ENCODE measurements at places on chromosomes 5 and 9.

- DNase-seq, result no peak
These were observed 45.0 kb upstream of the ACO1 start for GRCh38 chr9:32339424-32339823.

GRCh38 chr9:120524038-120524437 lies 55.9 kb downstream of the CDK5RAP2 start:
- no peak for DNase-seq

GRCh38 chr5:79872291-79872690 lies 118.8 kb downstream of the MTX3 start:
- no peak for DNase-seq

DNA sequence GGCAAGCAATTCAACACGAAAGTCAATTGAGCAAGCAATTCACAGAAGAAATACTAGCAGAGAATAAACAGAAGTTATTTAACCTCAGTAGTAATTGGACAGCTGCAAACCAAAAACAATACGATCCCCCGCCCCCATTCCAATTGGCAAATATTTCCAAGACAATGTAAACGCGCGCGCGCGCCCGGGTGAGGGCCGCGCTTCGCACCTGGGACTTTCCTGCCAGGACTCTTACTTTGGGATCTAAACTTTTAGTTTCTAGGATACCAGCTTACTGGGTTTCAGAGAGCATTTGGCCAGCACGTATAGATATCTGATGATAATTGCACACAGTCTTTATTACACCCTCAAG lies 8.6 kb downstream of the RUFY1 start:
- peak; percentile 73 for DNase-seq

DNA sequence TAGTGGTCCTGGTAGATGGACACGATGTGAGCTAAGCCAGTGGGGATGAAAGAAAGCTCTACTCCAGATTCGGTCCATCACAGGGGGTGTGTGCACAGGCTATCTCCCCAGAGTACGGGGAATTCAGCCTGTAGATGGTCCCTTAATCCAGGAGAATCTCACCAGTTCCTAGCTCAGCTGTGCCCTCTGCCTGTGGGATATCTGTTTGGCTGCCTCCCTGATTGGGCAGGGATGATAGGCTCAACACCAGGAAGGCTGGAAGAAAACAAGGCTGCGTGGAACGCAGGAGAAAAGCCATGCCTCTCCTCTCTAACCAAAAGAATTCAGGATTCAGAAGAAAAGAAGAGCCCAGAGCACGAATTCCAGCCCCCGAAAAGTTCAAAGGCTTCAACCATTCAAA lies 40.9 kb downstream of the VLDLR start:
- DNase-seq, result peak; percentile 2

- no peak for DNase-seq
These were observed 310.9 kb downstream of the BNC2 start for GRCh38 chr9:16559418-16560188.

DNA sequence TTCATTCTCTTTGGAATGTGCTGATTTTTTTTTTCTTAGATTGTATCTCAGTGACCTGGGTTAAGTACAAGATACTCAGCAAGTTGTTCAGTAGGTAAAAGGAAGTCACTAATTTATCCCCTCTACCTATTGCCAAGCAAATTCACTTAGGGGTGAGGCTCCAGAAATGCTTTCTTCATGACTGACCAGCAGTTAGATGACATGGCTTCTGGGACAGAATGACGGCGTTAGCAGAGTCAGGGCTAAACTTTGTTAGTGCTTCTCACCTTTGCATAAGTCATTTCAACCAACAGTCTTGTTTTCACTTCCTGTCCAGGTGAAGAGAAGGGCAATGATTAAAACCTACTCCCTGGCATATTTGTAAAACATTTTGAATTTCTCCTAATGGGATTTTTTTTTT lies 20.2 kb upstream of the MTAP start:
- DNase-seq, result no peak

DNA sequence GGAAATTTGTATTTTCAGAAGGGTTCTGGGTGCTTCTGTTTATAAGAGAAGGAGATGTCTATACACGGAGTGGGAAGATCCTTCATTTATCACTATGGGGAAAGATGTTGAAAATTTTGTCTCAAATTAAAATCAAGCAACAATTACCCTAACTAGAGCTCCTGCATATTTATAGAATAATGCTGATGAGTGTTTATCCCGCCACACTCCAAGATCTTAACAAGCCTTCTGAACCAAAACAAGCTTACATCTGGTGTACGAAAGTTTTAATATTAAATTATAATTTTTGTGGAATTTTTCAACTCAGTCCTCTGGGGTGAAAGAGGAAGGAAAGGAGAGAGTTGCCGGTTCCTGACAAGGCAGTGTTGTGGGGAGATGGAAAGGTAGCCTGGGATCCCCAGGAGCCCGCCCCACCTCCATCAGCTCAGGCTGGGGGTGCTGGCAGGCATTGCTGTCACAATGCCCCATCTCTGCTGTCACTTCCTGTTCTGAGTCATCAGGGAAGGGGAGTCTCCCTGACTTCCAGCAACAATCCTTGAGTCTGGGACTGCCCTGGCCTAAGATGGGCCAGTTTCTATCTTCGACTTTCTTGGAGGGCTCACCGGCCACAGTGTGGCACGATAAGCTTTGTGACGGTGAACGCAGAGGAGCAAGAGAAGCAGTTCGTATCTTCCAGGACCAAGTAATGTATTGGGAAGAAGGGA lies 64.5 kb downstream of the ERAP1 start:
- peak; percentile 21 for DNase-seq

DNA sequence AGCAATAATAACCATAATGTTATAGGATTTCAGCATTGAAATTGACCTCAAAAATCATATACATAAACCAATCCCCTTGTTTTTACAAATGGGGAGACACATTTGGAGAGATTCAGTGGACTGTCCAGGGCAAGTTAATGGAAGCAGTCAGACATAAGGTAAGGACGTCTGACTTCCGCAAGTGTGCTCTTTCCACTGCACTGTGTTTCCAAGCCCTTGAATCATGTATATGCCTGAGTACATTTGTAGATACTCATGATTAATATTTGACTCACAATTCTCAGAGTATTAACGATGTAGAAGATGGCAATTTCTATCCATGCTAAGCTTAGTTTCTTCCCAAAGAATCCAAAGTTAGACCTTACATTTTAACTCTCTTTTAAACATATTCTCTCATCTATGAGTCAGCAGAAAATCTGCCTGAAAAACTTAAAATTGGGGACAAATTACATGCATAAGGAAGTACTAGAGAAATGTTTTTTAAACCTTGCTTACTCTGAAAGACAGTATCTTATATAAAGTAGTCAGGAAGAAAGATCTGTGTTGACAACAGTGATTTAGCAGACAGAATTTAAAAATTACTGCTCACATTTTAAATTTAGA lies 165.3 kb downstream of the NFIB start:
- DNase-seq, result no peak

GRCh38 chr5:83026930-83027687 lies 50.1 kb downstream of the TMEM167A start:
- no peak for DNase-seq

GRCh38 chr9:69317081-69317480 lies 7.9 kb upstream of the ENTREP1 start:
- peak; percentile 88 for DNase-seq

GRCh38 chr5:94516148-94516547 lies 102.3 kb downstream of the KIAA0825 start:
- no peak for DNase-seq

GRCh38 chr9:135647884-135648283 lies 8.5 kb upstream of the GLT6D1 start:
- peak; percentile 16 for DNase-seq

DNA sequence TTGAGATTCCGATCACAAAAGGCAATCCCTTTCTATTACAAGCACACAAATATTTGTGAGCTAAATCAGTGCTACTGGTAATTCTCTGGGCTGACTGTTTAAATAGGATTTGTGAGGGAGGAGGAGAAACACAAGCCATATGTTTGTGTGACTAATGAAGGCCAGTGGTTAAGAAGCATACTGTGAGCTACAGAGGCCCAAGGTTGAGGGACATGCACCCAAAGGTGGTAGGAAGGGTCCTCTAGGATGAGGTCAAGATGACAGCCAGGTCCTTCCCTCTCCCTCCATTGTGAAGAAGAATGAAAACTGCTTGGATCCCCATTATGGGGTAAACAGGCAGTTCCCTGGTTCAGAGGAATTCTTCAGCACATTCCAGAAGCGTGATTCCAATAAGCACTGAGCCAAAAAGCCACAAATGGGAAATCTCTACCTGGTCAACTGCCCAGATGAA lies 83.9 kb downstream of the SPOCK1 start:
- DNase-seq, result no peak

DNA sequence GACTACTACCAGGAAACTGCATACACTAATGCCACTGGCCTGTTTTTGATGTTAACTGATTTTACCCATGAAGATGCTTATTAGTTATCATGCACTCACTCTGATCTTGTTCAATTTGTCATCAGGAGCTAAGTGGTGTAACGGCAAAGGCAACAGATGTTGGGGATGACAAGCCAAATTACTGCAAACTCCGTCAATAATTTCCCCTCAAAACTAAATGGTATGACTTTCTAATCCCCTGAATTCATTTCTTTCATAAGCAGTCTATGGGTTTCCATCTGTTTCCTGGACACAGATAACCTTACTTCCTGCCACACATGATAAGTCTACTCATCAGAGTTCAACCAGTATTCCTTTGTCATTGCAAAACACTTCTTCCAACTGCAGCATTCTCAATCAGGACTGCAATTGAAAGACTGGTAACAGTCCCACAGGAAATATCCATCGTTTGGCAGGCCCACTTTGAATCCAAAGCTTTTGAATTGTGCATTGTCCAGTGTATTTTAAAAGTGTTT lies 96.2 kb upstream of the SMC2 start:
- DNase-seq, result no peak

GRCh38 chr5:119393746-119394145 lies 37.9 kb downstream of the TNFAIP8 start:
- DNase-seq, result no peak

GRCh38 chr5:98775246-98776065 lies 2.0 kb downstream of the RGMB start:
- DNase-seq, result no peak

GRCh38 chr9:108688051-108688450 lies 167.7 kb downstream of the ACTL7B start:
- no peak for DNase-seq

GRCh38 chr9:23621188-23621587 lies 204.9 kb downstream of the ELAVL2 start:
- no peak for DNase-seq

- no peak for DNase-seq
These were observed 200.3 kb downstream of the TRPM3 start for GRCh38 chr9:70921136-70921535.

DNA sequence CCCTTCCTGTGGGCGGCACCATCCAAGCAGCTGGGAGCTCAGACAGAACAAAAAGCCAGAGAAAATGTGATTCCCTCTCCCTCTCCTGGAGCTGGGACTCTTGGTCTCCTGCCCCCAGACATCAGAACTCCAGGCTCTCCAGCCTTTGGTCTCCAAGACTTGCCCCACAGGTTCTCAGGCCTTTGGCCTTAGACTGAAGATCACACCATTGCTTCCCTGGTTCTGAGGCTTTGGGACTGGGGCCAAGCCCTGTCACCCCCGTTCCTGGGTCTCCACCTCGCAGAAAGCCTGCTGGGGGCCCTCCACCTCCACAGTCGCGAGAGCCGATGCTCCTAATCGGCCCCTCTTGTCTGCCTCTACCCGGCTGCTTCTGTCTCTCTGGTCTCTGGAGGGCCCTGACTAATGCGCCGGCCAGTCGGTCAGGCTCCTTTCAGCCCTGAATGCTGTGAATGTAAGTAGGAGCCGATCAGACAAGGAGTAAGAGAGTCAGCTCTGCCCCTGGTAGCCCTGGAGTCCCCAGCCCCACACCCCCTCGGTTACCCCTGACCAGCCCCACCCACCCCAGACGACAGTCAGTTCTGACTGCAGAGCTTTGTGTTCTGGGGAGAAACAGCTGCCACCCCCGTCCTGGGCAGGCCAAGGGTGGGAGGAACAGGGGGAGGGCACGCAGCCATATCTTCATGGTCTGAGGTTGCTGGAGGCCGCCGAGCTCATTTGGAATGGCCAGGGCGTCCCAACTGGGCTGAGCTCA lies 57.5 kb downstream of the VAV2 start:
- DNase-seq, result no peak

DNA sequence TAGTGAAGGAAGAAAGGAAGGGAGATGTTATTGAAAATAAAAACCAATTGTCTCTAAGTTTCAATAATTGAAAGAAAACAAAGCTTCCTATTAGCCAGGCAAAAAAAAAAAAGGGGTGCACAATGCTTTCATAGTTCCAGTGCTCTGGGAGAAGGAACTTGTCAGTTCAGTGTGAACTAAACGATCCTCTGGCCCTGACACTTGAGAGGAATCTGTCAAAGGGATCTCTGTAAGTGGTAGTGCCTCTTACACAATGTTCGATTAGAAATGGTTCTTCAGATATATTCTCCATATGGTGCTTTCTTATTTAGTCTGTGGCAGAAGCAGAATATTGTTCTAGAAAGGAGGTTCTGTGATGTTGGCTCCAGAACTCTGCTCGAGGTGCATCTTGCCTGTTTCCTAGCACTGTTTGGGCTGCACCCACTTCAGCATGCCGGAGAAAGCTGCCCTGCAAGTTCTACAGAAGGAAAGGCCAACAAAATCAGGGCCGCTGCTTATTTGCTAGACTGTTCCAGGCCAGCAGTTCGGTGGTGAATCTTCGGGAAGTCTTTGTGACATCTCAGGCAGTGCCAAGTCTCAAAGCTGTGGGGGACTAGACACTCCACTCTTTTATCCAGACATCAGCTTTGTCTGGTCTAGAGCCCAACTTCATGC lies 90.9 kb downstream of the PIK3R1 start:
- no peak for DNase-seq

DNA sequence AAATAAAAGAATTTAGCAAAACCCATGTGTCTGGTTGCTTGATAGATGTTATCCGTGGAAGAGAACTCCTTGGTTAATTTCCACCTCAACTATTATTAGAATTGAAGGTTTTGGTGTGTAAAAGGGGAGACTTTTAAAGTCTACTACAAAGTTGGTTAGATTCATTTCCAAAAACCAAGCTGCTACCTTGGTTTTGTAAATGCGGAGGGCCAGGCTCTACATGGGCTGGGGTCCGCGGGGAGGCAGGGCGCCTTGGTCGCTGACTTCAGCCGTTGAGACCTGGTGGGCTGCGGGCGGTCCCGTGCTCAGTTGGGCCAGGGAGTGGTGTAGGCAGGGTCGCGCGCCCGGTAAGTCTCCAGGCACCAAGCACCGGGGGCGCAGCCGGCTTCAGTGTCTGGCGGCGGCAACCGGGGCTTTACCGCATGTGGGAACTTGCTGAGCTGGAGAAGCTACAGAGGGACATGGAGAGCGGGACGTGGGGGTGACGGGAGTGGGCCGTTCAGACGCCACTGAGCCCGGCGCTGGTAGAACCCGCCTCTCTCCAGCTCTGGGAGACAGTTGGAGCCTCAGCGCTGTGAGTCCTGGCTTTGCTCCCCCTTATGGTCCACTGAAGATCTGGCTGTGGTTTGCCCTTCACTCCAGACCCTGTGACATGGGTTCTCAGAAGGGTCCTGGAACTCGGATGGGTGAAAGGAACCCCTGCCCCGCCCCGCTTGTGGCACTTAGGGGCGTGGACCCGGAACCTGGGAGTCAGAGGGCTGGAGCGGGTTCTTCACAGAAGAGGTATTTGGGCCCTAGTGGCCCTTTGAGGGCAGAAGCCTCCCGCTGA lies 11.8 kb downstream of the NR2F1 start:
- no peak for DNase-seq

Data from DMS53 (cell line).